Adrenal gland (tissue), 19 donors: ENCODE measurements at places on chromosomes 12 and 14. TPM values are rescaled to one million over a fixed set of nuclear protein-coding genes. Genes with fewer than 3 reads are reported as not detected.

The FOXN4 gene
- not detected for total RNA-seq

The INHBC gene
- not detected for total RNA-seq

The AQP2 gene
- total RNA-seq, result 2.4 TPM

The GEMIN2 gene
- total RNA-seq, result 16.4 TPM

The CHGA gene
- not detected for total RNA-seq

The OR4E1 gene
- not detected for total RNA-seq

The TAS2R8 gene
- 0.91 TPM for total RNA-seq

The COCH gene
- total RNA-seq, result 2.7 TPM

DNA sequence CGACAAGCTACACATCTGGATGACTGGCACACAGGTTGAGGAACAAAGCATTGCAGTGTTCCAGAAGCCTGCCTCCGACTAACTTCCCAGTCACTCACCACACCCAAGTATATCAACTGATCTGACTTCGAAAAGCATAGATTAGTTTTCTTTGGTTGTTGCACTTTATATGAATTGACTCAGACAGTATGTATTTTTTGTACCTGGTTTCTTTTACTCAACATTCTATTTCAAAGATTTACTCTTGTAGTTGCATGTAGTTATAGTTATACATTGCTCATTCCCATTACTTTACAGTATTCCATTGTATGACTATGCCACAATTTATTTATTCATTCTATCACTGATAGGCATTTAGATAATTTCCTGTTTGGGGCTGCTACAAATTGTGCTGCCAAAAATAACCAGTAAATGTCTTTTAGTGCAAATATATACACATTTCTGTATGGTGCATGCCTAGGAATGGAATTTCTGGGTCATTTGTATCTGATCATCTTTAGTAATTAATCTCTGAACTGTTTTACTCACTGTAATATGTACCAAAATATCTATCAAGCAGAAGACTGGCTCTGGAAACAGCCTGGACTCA is 17.8 kb downstream of the PLCZ1 start:
- DNase-seq, result no peak

DNA sequence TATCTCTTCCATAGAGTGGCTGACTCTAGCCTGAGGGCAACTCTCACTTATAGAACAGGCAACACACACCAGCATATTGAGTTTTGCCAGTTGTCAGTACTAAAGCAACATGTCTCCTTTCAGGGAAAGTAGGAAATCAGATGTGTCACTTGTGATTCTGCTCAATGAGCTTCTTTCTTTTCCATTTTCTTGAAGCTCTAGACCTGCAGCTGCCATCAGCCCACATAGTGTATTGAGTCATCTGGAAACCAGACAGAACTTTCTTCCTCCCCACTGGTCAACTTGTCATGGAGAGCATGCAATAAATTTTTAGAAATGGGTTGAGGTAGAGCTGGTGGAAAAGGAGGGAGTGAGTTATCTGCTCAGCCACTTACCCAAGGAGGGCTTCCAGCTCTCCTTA is 209.0 kb upstream of the PLEKHG7 start:
- DNase-seq, result no peak

DNA sequence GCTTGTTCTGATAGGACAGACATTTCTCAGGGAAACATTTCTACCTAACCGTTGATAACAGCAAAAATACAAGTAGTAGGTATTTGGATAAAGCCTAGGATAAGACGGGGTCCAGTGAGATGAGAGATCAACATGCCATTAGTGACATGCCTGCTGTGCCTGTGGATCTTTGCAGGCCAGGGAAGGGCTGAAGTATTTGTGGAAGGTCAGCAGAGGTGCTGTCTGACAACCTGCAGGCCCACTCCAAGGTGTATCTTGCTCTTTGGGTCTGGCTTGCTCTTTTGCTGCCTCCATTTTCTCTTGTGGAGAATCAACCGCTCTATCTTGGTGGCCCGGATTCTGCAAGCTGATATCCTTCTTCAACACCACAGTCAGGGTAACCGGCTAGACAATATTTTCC is 46.7 kb downstream of the MSRB3 start:
- no peak for DNase-seq

GRCh38 chr12:99372257-99372920 is 275.2 kb upstream of the GARIN6 start:
- DNase-seq, result no peak

DNA sequence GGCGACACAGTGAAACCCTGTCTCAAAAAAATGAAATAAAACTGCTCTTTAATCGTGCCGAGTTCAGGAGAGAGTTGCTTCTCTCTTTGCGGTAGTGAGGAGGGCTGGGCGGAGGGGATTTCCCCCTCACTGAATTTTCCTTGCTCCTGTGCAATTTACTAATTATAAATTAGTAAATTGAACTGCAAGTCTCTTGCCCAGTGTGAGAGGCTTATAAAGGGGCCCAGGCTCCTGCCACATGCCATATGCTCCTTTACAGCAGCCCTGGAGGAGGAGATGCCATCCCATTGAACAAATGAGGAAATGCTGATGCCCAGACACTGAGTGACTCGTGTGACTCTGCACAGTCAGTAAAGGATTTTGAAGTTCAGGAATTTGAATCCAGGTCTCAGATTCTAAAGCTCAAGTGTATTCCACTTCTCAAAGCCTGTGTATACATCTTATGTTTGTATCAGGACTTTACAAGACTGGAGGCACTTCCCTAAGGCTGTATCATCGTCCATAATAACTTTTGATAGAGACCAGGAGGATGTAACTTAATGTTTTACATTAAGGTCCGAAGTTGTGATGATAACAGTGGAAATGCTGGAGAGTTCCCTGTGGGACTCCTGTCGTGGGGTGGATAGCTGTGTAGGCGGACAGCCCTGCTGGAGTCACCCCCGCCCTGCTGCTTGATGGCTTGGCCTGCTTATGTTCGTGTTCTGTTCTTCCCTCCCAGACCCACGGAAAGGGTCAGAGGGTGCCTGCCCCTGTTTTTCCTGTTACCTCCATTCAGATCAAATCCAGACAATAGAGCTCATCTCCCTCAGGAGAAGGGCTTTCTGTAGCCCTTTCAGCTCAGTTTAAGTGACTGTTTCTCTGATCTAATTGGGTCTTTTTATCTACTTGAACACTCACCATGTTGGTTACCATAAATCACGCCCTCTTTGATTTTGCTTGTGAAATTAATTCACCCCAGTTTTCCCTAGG is 13.9 kb downstream of the PELI2 start:
- no peak for DNase-seq

- DNase-seq, result peak; percentile 54
Measured at GRCh38 chr14:26597589-26598080, at the start of gene NOVA1. Gene NOVA1, minus strand, starts transcription at chr14:26598033. Its CDS starts 597 bp downstream, at chr14:26597436.

DNA sequence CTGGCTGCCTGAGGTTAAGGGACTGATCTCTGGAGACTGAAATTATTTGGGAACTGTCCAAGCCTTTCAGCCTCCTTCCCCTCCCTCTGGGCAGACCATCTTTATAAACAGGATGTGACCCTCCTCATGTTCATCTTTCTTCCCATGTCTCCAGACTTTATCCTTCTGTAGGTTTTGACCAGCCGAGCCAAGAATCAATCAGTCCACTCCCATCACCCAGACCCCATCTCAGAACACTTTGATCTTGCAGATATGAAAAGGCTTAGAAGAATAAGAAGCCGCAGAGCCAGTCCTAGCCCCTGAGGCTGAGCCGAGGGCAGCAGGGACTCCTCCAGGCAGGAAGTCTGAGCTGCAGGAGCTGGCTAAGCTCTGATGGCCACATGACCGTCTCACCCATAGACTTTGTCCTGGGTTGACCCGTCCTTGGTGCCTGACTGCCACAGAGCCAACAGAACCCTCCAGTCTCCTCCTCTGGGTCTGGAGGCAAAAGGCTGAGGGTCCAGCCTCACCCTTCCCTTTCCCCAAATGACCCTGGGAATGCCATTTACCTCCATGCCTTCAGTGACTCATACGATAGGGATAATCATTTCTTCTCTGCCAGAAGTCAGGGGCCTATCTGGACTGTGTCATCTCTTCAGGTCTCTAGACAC is 1.6 kb downstream of the KRT71 start:
- no peak for DNase-seq
